ENCODE measurements at places on chromosomes 5 and 9.

DNA sequence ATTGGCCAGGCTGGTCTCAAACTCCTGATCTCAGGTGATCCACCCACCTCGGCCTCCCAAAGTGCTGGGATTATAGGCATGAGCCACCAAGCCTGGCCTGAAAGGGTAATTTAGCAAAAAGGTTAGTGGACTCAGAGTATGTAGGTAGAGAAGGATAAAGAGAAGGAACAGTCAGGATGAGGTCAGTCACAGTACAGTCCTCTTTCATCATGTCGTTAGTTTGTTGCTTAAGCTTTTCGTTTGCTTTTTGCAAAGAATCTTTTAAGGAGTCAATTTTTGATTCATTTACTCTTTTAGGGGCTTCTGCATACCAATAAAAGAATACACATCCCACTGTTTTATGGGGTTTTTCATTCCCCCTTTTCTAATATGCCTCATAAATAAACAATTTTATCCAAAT, 17.8 kb upstream of the GBGT1 start:
- DNase-seq, result peak; percentile 26

- peak; percentile 82 for DNase-seq
These were observed 56.7 kb downstream of the PCDH1 start for GRCh38 chr5:141821430-141821925.

DNA sequence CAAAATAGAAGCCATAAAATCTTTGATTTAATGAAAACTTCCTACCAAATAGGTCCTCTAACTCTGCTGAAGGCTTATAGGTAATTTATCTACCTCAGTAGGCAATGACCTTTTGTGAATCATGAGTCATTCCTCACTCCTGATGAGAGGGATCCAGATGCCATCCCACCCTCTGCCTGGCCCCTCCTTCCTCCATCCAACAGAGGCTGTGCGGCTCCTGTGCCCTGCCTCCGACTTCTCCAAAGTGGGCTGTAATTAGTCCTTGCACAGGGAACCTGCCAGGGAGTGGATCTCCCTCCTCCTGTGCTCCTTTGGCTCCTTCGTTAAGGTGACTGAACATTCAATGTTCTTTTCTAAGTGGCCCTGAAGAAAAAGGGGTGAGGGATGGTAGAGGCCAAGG, 213.9 kb upstream of the TBCA start:
- DNase-seq, result no peak

DNA sequence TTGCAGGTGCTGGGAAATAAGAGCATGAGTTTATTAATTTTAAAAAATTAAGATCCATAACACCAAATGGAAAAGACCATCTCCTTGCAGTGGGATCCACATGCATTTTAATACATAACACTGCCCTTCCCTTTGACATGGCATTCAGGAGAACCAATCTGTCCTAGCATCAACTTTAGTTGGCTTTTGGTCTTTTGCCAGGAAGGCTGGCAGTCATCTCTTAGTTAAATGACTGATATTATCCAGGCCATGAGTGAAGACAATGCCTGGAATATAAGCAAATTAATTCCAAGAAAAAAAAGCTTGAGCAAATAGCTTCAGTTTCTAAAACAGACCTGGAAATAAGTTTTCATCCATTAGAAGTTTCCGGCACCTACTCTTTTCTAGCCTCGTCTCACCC, 55.1 kb upstream of the OTULINL start:
- DNase-seq, result no peak

- no peak for DNase-seq
These were observed 2.3 kb upstream of the PTGDS start for GRCh38 chr9:136974817-136975535.

DNA sequence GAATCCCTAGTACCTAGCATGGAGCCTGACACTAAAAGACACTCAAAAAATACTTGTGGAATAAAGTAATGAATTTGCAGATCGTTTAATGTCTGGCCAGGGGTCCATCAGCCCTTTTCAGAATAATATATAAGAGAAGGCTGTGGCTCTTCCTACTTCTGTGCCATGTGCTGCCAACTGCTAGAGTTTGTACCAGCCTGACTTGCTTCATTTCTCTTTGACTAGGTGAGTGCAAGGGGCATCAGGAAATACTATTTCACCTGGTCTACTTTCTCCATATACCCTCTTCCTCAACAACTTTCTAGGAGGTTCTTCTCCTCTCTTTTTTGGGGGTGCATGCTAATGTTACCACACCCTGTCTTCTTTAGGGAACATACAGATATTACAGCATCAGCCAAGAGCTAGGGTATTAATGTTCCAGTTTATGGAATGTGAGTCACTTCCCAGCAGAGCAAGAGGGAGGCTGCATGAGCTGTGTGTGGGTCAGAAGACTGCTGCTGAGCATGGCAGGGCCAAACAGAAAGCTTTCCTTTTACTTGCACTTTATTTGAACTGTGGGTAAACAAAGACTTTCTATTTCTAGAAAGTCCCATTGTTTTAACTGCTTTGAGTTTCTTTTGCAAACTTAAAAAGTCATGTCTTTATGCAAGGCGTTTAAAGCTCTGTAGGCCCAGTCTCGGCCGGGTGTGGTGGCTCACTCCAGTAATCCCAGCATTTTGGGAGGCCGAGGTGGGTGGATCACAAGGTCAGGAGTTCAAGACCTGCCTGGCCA, 158.9 kb downstream of the ADAMTSL1 start:
- DNase-seq, result peak; percentile 96

- DNase-seq, result no peak
These were observed 15.8 kb downstream of the TLN1 start for GRCh38 chr9:35716230-35716629.

DNA sequence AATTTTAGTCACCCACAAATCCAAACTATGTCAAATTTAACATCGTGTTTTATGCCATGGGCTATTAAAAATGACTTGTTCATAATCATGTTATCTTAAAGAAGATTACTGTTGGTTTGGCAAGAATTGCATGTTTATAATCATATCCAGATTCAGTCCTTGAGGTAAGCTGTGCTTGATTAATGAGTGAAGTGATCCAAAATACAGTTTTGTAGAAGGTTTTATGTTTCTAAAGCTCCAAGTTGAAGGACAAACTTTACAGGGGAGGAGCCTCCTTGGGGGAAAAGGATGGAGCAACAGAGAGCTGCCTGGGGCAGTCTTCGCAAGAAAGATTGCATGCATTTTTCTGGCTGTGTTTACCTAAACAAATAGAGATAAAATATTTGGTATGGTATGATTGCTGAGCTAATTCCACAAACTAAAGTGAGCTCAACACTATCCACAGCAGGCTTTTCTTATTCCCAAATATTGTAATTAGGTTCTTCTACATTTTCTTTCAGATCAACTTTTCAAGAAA, 189.5 kb upstream of the TYRP1 start:
- DNase-seq, result no peak
